CD14-positive monocyte (primary cell): ENCODE measurements at places on chromosomes 11 and 22.

- no peak for DNase-seq
These were observed 43.7 kb downstream of the ALX4 start for GRCh38 chr11:44266056-44266780.

GRCh38 chr11:8812438-8812837, 98.6 kb upstream of the AKIP1 start:
- peak; percentile 57 for DNase-seq

DNA sequence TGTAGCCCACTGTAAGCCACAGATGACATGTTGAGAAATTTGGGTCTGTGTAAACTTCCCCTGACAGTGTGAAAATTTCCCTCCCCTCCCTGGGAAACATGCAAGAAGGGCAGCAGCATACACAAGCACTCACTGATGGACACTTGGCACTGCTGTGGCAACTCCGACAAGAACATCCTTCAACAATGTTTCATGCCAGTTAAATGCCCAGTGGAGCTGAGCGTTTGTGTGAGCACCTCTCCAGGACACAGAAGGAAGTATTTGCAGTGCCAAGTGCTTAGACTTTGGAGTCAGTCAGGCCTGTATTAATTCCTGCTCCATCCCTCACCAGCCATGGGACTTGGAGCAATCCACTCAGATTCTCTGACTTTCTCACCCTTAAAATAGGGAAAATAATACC, 17.7 kb downstream of the C11orf87 start:
- no peak for DNase-seq

GRCh38 chr22:20324139-20324516, 4.3 kb upstream of the DGCR6L start:
- DNase-seq: peak; percentile 0

GRCh38 chr11:17581732-17582053, 34.6 kb downstream of the OTOG start:
- DNase-seq: no peak

GRCh38 chr11:60242740-60243239, at the start of gene MS4A4E:
TSS of gene MS4A4E (minus strand) at chr11:60243137. CDS start at chr11:60230055, 13,082 bp downstream.
- DNase-seq: peak; percentile 64
